Fibroblast of skin of right quadriceps (primary cell): ENCODE measurements at places on chromosomes 11 and 22.

DNA sequence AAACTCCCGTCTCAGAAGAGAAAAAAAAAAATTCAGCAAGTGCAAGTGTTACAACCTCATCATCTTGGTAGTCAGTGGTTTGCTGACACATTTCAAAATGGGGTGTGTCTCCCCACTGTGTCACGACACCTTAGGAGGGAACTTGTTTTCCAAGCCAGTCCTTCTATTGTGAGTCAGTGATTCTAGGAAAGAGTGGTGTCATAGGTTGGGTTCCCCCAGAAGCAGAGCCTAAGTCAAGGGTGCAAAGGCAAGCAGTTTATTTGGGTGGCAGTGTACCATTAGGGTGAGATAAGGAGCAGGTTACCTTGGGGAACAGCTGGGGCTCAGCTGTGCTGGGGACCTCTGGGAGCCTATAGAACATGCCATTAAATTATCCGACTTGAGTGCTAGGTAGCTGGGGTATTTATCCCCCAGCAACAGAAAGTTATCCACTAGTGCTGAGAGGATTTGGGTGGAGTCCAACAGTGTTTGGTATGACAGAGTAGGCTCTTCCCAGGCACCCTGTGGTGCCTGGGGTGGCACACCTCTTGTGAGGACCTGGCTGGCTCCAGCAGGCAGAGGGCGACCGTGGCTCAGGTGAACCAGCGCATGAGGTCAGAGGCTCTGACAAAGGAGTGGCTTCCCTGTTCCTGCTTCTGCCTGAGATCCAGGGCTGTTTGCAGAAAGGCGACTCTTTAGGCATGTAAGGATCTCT, 41.7 kb downstream of the KIAA1671 start:
- no peak for DNase-seq

DNA sequence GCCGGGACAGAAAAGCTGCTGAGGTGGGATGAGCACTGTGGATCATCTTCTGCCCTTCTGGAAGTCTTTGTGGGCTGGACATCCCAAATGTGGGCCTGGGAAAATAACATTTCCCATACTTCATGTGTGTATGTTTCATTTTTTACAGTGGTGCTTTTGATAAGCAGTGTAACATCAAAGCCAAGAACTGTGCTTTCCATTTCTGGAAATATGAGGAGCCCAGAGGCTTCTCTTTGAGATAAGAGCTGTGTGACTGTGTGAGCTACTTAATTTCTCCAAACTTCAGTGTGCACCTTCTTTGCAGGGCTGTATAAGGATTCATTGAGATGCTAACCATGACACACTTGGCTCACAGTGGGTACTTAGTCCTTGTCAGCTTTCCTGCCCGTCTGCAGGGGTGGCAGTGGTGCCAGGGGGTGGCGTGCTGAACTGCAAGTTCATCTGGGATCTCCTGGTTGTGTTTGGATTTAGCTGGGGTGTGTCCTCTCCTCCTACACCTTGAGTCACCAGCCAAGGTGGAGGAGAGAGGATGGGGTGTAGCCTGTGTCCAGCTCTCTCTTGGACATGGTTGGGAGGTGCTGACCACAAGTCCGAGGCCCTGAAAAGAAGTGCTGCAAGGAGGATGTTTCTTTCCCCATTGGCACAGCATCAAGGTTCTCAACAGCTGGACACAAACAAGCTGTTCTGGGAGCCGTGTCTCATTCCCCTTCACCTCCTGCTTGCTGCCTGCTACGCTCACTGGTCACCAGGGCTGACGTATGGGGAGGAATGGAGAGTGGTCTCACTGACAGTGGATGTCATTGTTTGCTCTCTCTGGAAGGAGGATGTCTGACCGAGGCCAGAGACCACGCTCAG, 139.4 kb downstream of the TEAD1 start:
- no peak for DNase-seq

- no peak for DNase-seq
Measured at GRCh38 chr11:10428453-10428852, 26.6 kb upstream of the AMPD3 start.

GRCh38 chr22:44145544-44145943, 35.2 kb upstream of the PARVG start:
- no peak for DNase-seq

GRCh38 chr22:47575291-47575690, 812.8 kb downstream of the TBC1D22A start:
- DNase-seq: no peak

GRCh38 chr11:16484434-16484833, 128.1 kb upstream of the SOX6 start:
- no peak for DNase-seq

- DNase-seq: no peak
Measured at GRCh38 chr11:93756748-93757147, 15.3 kb downstream of the C11orf54 start.

DNA sequence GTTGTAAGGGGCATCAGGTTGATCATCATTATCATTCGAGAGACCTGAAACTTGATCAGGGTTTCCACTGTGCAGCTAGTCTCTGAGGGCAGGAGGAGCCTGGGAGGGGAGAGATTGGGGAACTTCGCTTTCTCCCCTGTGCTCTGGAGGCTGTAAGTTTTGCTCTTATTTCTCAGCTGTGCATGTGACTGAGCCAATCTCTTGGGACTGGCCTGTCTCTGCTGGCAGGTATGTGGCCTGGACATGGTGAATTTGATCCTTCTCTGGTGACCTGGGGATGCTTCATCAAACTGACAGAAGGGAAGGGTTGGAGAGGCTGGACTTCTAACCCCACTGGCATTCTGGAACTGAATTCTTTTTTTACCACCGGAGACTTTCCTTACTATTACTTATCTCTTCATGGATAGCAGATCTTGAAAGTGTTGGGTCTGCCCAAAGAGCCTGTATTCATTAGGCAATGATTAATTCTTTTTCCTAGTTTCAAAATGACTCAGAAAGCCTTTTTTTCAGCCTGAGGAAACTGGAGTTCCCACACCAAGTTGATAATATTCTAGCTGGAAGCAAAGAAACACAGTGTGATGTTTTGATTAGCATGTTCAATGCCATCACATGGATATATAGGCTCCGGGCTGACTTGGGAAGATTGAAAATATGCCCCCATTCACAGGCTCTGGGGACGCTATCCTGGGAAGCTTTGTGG, 36.5 kb downstream of the TSPAN18 start:
- peak; percentile 47 for DNase-seq

GRCh38 chr22:28115426-28115825, 196.4 kb upstream of the PITPNB start:
- no peak for DNase-seq

DNA sequence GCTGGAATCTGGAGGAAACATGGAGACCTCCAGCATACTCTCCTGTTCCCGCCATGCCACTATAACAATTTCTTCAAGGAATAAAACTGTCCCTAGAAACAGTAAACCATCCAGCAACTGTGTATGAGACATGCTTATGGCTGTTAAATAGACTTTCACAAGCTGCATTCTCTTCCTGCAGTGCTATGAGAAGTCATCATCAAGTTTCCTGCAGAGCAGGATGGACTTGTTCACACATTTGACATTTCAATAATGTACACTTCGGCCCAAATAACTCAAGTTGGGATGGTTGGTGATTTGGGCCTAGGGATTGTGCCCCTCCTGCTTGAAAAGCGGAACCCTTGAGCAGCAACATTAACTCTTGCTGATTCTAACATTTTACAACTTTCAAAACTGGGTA, 20.2 kb upstream of the CSF2RB start:
- no peak for DNase-seq

DNA sequence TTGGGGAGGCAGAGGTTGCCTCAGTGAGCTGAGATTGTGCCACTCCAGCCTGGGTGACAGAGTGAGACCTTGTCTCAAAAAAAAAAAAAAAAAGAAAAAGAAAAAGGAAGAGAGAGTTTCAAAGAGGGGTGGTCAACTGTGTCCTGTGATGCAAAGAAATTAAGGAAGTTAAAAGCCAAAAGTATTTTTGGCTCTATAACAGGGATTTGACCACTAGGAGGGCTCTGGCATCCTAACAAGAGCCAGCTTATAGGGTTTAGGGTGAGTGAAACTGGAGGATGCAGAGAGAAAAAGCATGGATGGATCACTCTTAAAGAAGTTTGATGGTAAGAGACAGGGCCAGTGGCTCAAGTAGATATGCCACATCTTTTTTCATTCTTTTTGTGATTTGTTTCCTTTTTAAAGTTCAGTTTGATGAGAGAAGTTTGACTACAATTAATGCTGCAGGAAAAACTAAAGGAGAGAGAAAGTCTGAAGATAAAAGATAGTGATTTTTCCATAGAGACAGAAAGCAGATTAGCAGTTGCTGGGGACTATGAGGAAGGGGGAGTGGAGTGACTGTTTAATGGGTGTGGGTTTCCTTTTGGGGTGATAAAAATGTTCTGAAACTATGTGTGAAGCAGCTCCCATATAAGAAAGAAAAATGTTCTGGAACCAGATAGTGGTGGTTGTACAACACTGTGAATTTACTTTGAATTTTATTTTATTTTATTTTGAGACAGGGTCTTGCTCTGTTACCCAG, 11.1 kb upstream of the MICAL2 start:
- DNase-seq: no peak

DNA sequence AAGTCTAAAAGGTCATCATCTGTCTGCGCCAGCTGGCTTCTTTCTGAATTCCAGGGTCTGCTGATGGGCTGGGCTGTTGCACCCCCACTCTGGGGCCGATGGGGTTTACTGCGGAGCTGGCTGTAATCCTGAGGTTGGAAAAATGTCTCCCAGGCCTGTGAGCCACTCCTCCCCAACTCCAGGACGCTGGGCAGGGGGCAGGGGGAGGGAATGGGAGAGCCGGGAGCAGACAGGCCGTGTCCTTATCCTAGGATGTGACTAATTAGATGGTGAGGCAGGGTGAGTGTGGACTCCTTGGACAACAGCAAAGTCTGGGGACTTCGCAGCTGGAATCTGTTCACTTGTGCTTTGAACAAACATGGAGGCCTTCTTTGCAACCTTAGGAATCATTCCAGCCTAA, 48.7 kb downstream of the LRRC32 start:
- DNase-seq: peak; percentile 35

GRCh38 chr11:120334894-120335462, 1.2 kb upstream of the ARHGEF12 start:
- peak; percentile 85 for DNase-seq

GRCh38 chr22:35930933-35931332, 97.7 kb downstream of the RBFOX2 start:
- DNase-seq: peak; percentile 67

DNA sequence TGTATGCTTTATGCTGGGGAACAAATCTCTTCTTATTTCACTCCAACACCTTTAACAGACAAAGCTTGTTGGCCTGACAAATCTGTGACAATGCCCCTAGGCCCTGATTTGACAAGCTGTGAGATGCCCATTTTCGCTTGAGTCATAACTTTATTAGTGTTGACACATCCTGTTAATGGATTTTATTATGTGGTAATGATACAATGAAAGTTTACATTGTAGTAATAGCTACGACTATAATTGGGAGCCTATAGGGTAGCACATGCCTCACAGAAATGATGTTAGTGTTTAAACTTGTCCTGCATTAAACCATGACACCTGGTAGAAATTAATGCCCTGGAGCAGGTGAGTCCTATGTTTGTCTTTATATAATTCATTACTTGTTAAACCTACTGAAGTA, 3.3 kb upstream of the MMP10 start:
- DNase-seq: no peak

DNA sequence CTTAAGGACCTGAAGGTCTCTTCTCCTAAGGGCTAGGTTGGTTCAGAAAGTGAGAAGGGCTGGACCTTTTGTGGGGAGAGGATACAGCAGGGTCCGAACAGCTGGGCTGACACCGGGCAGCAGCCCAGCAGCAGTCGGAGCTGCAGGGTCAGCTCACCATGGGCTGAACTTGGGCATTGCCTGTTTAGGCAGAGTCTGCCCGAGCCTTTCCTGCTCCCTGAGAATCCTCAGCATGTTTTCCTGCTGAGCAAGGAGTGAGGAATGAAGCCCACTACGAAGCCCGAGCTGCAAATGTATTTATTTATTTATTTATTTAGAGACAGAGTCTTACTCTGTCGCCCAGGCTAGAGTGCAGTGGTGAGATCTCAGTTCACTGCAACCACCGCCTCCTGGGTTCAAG, 83.9 kb downstream of the PTPRJ start:
- DNase-seq: peak; percentile 86

- DNase-seq: peak; percentile 44
Measured at GRCh38 chr11:21888814-21889213, 304.1 kb upstream of the ANO5 start.

DNA sequence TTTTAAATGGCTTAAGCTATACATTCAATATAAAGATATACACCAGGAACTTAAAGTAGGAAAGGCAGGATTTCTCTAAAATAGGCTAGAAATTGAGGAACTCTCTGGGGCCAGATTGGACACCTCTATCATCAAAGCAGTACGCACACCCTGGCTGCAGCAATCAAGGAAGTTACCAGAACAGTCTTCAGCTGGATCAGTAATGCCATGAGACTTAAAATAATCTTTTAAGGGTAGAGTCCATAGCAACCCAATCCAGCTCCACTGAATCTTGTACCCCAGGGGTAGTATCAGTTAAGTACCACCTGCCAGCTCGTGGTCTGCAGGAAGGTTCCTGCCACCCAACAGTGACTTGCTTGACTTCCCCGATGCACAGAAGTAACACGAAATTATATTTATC, 3.0 kb downstream of the RDX start:
- DNase-seq: no peak

DNA sequence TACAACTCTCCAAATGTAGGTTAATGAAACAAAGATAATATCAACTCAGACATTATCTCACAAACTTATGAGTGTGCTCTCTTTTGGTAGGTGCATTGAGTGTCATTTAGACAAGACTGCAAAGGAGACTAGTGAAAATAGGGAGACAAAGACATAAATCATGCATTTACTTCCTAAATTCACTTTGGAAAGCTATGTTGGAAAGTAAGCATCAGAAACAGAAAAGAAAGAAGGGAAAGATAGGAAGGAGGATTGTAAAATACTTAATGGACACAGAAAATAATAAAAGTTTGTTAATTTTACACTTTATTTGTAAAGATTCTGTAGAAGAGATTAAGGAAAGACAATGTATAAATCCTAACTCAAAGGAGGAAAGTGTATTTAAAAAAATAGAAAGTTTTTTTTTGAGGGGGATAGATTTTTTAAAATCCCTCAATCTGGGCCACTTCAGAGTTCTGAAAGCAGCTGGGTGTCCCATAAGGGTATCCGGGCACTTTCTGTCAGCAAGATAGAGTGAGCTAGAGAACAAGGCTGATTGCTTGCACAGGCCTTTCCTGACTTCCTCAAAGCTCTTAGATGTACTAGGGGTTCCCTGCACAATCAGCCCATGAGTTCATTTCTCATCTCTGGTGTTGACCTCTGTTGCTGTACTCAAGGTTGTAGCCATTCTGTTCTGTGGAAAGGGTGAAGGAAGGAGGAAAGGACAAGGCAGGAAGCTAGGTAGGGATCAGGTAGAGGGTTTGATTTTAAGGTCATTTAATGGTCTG, 22.4 kb upstream of the RDX start:
- DNase-seq: no peak

GRCh38 chr11:16191868-16192240, 164.5 kb downstream of the SOX6 start:
- no peak for DNase-seq

- DNase-seq: no peak
Measured at GRCh38 chr11:23859087-23859486, 637.8 kb upstream of the LUZP2 start.

DNA sequence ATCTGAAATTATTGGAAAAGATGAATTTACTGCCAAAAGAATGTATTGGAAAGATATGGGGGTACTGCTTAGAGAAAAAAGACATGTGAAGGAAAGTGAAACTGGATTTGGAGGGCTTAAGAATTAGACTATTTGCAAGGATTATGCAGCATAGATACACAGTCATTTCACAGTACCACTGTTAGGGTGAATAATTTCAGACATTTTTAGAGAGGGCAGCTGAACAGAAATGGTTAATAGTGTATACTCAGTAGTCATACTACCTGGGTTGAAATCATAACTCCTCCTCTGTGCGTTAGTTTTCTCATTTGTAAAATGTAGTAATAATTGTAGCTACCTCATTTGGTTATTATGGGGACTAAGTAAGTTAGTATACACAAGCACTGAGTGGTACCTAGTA, 33.0 kb downstream of the GAS2 start:
- no peak for DNase-seq
